ENCODE measurements at places on chromosomes 13 and 19.
A peak's percentile ranks its signal among the peaks of the same experiment; 100 is the strongest.

DNA sequence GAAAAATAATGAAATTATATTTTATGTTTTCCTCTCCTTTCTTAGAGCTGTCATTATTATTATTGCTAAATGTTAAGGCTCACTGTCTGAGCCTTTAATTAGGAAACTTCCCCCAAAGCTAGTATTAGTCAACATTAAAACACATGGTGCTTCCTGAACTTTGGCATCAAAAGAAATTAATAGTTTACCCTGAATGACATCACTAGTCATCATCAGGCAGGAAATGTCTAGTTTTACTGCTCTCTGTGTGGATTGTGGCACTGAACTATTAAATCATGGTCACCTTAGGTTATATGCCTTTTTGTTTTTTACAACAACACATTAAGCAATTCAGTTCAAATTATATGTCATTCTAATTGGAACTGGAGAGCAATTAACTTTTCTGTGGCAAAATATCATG lies 595.5 kb downstream of the SLITRK1 start:
- DNase-seq: peak; percentile 42

- peak; percentile 74 for DNase-seq
Observed at GRCh38 chr19:46221981-46222610, 7.4 kb upstream of the IGFL1 start.

DNA sequence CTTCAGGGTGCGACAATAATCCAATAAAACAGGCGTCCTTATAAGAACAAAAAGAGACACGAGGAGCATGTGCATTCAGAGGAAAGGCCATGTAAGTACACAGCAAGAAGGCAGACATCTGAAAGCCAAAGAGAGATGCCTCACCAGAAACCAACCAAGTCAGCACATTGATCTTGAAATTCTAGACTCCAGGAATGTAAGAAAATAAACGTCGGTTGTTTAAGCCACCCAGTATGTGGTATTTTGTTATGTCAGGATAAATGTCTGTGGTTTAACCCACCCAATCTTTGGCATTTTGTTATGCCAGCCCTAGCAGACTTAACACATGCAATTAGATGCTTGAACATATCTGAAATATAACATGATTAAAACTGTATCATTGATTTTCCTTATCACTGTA lies 452.0 kb downstream of the SLITRK6 start:
- DNase-seq: no peak

DNA sequence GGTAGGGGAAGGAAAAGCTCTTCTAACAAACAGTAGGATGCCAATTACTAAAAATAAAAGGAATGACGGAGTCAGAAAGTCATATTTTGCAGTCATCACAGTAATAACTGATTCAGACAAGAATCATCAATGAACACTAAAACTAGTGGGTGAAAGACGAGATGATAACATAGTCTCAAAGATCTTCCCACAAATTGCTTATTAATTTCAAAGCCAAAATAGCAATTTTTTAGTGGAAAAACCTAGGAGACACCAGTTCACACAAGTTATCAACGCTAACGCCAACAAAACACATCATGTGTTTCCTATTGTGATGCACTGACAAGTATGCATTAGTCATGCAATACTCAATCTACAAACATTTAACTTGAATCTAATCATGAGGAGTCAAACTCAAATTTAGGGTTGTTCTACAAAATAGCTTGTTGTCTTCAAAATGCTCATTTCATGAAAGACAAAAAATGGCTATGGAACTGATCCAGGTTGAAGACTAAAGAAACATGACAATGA lies 18.6 kb downstream of the ZNF233 start:
- DNase-seq: peak; percentile 66

GRCh38 chr13:60990032-60990733 lies 425.5 kb downstream of the PCDH20 start:
- DNase-seq: no peak

DNA sequence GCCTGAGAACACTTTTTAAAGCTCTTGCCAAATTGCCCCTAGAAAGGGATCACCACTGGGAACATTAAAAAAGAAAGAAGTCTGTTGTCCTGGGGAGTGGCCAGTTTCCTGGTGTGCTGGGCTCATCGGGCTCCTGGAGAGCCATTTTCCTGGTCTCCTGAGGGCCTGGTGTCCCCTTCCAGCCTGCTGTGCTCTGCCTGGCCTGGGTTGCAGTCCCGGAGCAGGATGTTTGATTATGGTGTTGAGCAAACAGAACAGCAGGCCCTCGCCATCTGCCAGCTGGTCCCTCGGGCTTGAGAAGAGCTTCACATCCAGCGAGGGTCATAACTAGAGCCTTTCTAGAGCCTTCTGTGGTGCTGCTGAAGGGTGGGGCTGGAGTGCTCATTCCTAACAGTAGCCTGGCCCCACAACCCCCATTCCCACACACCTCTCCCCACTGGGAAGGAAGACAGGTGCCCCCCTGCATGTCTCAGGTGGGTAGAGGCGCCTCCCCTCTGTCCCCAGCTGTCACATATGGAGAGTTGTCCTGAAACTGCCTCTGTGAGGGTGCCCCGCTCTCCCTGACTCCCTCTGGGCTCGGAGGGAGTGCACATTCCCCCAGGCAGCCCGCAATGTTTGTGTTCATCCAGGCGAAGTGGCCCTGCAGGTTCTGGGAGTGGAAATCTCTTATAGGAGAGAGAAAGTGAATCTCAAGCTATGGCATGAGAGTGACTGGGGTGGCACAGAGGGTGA lies 151.1 kb downstream of the SIPA1L3 start:
- no peak for DNase-seq

GRCh38 chr19:12937093-12937926 lies 1.1 kb upstream of the CALR start:
- no peak for DNase-seq

DNA sequence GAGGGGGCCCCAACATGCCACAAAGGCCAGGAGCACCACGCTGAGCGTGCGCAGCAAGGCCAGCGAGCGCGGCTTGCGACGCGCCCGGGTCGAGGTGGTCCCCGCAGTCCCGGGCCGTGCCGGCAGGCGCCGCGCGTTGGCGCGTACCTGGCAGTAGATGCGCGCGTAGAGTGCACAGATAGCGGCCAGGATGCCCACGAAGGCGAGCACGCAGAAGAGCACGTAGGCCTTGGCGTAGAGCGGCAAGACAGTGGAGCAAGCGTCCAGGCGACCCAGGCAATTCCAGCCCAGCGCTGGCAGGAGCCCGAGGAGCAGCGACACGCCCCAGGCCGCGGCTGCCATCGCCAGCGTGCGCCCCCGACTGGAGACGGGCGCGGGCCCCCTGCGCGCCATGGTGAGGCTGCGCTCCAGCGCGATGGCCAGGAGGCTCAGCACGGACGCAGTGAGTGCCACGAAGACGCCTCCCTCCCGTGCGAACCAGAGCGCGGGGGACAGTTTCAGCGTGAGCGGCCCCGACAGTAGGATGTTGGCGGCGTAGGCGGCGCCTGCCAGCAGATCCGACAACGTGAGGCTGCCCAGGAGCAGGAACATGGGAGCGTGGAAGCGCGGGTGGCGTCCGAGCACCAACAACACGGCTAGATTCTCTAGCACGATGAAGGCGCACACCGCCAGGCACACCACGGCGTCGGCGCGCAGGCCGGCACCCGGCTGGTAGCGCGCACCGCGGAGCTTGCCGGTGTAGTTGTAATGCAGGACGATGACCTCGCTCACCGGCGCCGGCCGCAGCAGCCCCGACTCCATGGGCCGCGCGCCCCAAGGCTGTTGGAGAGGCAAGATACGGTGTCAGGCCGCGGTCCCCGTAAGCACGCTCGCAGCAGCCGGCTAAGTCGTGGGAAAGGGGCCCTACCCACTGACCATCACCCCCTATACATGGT lies 2.8 kb downstream of the S1PR5 start:
- no peak for DNase-seq

- DNase-seq: no peak
Observed at GRCh38 chr13:79525064-79525857, 44.3 kb downstream of the NDFIP2 start.

- no peak for DNase-seq
Observed at GRCh38 chr19:4922530-4923275, 13.4 kb downstream of the UHRF1 start.

All from cardiac fibroblast (primary cell).